Activated CD4-positive, alpha-beta T cell treated with anti-CD3 and anti-CD28 coated beads, Interleukin-2, amount 50 U/mL, for 16 hours (primary cell): ENCODE measurements at places on chromosomes 13 and 19.

DNA sequence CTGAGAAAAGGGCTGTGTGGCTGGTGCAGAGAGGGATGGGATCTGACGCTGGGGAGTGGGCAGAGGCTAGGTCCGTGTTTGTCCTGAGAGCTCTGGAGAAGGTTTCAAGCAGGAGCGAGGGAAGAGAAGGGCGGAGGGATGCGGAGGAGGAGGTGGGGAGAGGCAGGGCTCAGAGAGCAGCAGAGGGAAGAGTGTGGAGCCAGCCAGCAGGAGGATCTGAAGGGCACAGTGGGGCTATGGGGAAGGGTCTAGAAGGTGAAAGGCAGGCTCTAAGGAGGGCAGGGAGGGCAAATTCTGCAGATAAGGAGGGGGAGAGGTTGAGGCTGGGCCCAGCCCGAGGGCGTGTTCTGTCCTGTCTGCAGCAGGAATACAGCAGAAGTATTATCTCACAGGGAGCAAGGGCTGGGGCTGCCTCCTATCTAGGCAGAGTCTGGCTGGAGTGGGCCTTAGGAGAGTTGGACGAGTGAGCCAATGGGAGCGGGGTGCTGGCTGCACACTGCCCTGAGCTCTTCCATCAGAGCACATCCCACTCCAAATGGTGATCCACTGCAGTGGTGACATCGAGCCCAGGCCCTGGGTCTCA lies 6.1 kb downstream of the AP2A1 start:
- DNase-seq: no peak

DNA sequence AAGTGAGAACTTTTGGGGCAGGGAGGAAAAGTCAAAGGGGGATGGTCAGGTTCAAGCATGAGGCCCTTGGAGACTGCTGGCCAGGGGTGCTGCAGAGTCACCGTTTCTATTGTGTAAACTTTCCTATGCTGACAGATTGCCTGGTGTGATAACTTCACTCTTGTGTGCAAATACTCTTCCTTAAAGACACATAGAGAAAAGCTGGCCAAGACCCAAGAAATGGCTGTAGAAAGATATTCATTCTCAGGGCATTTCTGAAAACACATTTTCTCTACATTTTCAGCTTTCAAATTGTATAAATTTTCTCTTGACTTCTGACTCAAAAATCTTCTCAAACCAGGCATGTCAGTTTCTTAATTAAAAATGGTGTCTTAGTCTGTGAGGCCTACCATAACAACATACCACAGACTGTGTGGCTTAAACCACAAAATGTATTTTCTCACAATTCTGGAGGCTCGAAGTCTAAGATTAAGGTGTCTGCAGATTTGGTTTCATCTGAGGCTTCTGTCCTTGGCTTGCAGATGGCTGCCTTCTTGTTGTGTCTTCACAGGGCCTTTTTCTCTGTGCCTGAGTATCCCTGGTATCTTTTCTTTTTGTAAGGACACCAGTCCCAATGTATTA lies 304.5 kb downstream of the KCNRG start:
- DNase-seq: no peak

DNA sequence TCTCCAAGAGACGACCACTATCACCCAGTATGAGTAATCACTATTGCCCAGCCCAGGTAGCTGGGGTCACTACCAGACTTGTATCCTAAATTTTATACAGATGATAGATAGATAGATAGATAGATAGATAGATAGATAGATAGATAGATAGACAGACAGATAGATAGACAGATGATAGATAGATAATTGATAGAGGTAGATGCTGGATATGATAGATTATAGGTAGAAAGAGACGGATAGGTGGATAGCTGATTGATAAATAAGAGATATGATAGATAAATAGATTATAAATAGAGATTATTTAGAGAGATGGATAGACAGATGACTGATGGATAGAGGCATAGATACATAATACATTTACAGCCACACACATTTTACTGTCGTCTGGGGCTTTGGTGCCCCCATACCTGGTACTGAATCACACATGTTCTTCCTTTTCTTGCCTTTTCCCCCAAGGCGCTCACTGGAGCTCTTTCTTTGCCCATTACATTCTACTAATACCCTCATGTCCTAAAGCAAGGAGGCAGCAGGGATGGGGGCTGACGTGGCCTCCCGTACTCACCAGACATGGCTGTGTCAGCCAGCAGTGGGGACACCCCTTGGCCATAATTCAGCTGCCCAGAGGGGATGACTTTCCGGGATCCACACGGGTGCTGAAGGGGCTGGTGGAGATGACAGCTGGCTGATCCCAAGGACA lies 44.6 kb upstream of the CCNE1 start:
- DNase-seq: no peak

DNA sequence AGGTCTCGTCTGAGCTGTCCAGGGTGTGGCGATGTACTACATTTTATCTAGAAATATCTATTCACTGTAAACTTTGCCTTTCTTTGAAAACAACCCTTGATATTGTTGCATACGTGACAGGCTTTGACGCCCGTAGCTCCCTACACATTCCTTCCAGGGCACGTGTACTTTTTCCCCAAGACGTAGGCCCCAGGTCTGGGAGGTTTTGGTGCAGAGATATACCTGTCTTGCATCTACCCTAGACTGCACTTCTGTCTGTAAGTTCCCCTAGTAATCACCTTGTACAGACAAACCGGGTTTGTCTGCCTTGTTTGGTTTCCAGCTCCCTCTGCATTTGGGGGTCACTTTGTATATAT lies 69.2 kb downstream of the ERICH6B start:
- no peak for DNase-seq

- DNase-seq: no peak
These were observed 151.7 kb downstream of the DCLK1 start for GRCh38 chr13:35979361-35979951.

- DNase-seq: no peak
These were observed 255.5 kb downstream of the KCTD12 start for GRCh38 chr13:76630629-76631230.
